ENCODE measurements at places on chromosomes 3 and 15. TPM values are rescaled to one million over a fixed set of nuclear protein-coding genes. Genes with fewer than 3 reads are reported as not detected.

DNA sequence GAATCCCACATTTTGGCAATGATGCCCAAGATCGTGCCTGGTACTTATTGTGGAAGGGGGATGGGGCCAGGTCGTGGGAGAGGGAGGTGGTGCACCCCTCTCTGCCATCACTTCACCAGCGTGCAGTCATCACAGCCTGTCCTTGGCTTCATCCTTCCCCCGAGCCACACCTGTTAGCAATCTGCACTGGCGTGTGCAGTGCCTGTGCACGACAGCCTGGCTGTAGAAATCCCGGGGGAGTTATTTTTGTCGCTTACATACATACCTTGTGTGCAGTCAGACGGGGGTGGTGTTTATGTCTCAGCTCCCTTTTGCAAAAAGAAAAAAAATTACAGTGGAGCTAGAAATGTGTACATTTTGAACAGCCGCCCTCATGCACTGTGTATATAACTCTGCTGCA is 216.0 kb downstream of the TLE3 start:
- no peaks in the 10 kb centered on the region for H3K27me3 ChIP-seq
- H3K27ac ChIP-seq: no peak overlapping the region
- no peaks in the 10 kb centered on the region for H3K36me3 ChIP-seq
- no peak overlapping the region for H3K4me3 ChIP-seq

GRCh38 chr15:64767203-64767602 is 8.2 kb downstream of the RBPMS2 start:
- no peaks in the 10 kb centered on the region for H3K36me3 ChIP-seq
- no peaks in the 10 kb centered on the region for H3K27me3 ChIP-seq

CPNE4 gene
- total RNA-seq: not detected

GRCh38 chr15:35858707-35859106 is 312.7 kb upstream of the DPH6 start:
- H3K27me3 ChIP-seq: no peaks in the 10 kb centered on the region
- H3K4me1 ChIP-seq: peaks cover 8% of the 10 kb centered on the region
- no peak for DNase-seq
- no peaks in the 10 kb centered on the region for H3K36me3 ChIP-seq

DNA sequence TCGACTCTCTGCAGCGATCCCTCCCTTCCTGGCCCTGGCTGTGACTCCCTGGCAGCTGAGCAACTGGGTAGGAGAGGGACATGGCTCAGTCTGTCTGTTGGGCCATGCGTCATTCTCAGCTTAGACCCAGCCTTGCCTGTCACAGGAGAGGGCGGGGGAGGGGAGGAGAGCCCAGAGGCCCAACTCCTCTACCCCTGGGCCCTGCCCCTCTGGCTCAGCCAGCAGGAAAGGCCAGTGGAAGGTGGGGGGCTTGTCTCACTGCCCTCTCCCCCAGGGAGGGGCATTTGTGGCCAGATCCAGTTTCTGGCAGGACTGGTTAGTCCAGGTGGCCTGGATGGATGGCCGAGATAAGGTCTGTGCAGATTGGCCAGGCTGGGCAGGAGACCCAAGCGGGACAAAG is 31.6 kb downstream of the DNAJB8 start:
- no peaks in the 10 kb centered on the region for H3K36me3 ChIP-seq
- H3K27ac ChIP-seq: peak overlapping the region; percentile 37
- H3K27me3 ChIP-seq: no peaks in the 10 kb centered on the region
- DNase-seq: peak; percentile 79

Measured in body of pancreas (tissue), 4 donors.